ENCODE measurements at places on chromosomes 3 and 15. TPM values are rescaled to one million over a fixed set of nuclear protein-coding genes. Genes with fewer than 3 reads are reported as not detected.

DNA sequence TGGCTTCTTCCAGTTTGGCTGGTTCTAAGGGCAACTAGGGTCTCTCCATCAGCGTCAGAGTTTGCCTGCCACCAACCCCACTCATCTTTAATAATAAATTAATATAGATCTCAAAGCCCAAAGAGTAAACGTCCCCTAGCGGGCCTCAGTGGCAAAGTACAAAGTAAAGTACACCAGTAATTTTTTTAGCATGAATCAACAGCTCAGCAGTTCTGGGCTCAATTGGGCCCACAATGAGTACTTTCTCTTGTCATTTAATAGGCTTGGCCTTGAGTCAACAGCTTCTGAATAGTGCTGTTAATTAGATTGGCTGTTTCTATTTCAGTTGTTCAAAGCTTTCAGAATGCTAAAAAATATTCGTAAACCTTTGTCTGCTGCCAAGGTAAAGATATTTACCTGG is 89.0 kb upstream of the PFN2 start:
- H3K4me1 ChIP-seq: peaks cover 19% of the 10 kb centered on the region
- H3K27ac ChIP-seq: no peak overlapping the region
- H3K4me3 ChIP-seq: no peak overlapping the region
- no peak for DNase-seq
- H3K27me3 ChIP-seq: no peaks in the 10 kb centered on the region

DNA sequence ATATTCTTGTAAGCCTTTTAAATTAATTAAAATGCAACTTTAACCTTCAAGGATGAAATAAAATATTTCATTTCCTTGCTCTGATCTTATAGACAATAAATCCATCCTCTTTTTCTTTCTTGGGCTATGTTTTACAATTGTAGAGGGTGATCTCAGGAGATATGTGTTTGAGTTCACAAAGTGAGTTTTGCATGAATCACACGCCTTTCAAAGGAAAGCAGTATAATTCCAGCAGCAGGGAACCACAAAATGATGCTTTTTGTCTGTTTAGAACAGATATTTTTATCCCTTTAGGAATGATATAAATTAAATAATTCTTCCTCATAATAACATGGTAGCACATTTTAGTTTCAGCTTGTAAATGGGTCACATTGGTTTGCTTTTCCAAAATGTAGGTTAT is 191.2 kb downstream of the SEMA6D start:
- no peaks in the 10 kb centered on the region for H3K4me1 ChIP-seq
- H3K4me3 ChIP-seq: no peak overlapping the region
- H3K36me3 ChIP-seq: no peaks in the 10 kb centered on the region

GRCh38 chr15:69976366-69976994 is 121.2 kb downstream of the TLE3 start:
- H3K36me3 ChIP-seq: no peaks in the 10 kb centered on the region
- H3K27ac ChIP-seq: no peak overlapping the region
- H3K27me3 ChIP-seq: peaks cover 19% of the 10 kb centered on the region
- no peaks in the 10 kb centered on the region for H3K4me1 ChIP-seq
- peak; percentile 31 for DNase-seq
- no peak overlapping the region for H3K4me3 ChIP-seq

DNA sequence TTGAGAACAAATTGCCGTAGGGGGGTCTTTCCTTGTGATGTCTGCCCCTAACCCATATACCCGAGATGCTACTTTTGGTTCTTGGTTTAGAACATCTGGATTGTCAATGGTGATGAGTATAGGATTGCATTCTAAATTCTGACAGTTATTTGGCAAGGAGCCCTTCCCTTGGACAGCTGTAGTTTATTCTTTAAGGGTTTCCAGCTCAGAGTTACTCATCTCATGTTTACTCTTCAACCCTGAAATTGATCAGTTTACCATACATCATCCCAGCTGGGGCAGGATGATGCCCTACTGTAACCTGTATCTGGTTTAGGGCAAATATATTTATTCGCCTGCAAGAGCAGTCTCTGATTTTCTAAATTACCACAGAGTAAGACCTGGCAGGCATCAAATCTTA is 85.7 kb upstream of the XCR1 start:
- no peaks in the 10 kb centered on the region for H3K27me3 ChIP-seq
- no peaks in the 10 kb centered on the region for H3K36me3 ChIP-seq
- no peak overlapping the region for H3K27ac ChIP-seq
- no peak for DNase-seq
- no peak overlapping the region for H3K4me3 ChIP-seq

- H3K36me3 ChIP-seq: no peaks in the 10 kb centered on the region
- no peaks in the 10 kb centered on the region for H3K27me3 ChIP-seq
- peak overlapping the region; percentile 56 for H3K27ac ChIP-seq
- no peak for DNase-seq
Measured at GRCh38 chr15:60713119-60714084, 234.5 kb upstream of the ICE2 start.

DNA sequence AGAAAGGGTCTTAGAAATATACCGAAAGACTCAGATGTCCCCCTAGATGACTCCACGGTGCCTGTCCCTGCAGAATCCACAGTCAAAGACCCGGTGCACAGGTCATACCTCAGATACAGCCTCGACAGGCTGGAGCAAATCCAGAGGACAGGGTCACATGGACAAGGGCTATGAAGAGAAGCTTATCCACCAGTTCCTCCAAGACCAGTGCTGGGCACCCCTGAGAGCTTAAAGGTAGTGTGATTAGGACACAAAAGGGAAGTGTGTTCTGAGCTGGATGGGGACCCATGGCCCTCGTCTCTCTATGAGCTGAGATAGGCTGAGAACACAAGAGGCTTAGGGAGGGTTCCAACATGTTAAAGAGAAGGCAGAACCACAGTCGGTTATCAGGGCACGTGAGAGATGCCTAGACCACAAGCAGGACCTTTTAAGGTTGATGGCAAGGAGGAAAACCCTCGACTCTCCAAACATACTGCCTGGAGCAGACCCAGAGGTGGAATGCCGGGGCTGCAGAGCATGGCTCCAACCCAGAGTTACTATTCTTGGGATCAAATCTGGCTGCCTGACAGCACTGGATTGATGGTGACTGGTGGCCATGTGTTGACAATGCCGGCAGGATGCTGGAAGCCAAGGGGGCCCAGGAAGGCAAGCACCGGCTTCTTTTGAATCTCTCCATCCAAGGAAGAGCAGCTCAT is 46.9 kb downstream of the ADCY5 start:
- H3K36me3 ChIP-seq: no peaks in the 10 kb centered on the region
- DNase-seq: peak; percentile 88
- H3K27ac ChIP-seq: peak overlapping the region; percentile 91
- H3K4me1 ChIP-seq: peaks cover 30% of the 10 kb centered on the region
- no peaks in the 10 kb centered on the region for H3K27me3 ChIP-seq
- no peak overlapping the region for H3K4me3 ChIP-seq

DNA sequence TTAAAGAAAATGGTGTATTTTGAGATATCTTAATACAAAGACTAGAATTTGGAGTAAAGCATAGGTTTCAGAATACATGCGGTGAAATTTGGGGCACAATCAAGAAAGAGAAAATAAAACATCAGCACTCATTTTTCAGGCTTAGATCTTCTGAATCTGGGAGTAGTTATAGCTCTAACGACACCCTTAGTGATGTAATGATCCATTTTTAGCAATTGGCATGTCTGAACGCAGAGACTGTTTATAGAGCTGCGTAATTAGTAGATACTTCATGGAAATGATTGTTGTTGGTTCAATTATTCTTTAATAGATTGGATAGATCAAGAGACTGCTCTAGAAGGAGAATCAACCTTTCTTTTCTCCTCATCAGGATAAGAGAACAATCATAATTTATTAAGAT is 47.5 kb upstream of the SNRK start:
- no peak for DNase-seq
- no peak overlapping the region for H3K4me3 ChIP-seq
- H3K4me1 ChIP-seq: peaks cover 3% of the 10 kb centered on the region

GRCh38 chr15:48475600-48476395 is 144.6 kb downstream of the DUT start:
- peaks cover 8% of the 10 kb centered on the region for H3K4me1 ChIP-seq
- no peak overlapping the region for H3K27ac ChIP-seq
- no peak for DNase-seq
- no peak overlapping the region for H3K4me3 ChIP-seq

DNA sequence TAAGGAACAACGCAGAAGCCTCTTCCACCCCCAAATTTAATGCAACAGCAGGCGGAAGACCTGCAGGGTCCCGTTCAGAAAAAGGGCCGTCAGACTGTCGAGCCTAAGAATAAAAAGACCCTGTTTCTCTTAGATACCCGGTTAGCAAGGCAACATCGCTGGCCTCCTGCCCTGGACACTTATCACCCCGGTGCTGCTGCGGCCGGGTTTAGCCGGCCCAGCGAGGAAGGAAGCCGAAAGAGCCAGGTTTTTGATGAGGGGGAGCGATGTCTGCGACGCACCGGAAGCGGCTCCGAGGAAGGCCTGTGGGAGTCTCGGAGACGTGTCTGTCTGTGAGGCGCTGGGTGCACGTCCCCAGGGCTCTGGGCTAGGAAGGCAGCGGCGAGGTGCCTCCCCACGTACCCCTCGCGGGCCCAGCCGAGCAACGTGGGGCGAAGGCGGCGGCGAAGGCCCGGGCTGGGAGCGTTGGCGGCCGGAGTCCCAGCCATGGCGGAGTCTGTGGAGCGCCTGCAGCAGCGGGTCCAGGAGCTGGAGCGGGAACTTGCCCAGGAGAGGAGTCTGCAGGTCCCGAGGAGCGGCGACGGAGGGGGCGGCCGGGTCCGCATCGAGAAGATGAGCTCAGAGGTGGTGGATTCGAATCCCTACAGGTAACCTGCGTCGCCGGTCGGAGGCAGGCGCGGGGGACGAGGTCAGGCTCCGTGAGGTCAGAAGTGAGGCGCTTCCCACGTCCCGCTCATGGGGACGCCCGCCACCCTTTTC is at the start of gene UBA5:
TSS of gene UBA5 (plus strand) at position 278 of the 759 bp plus-strand sequence. CDS start at position 487, 209 bp downstream.
- no peaks in the 10 kb centered on the region for H3K36me3 ChIP-seq
- peaks cover 66% of the 10 kb centered on the region for H3K4me1 ChIP-seq
- no peaks in the 10 kb centered on the region for H3K27me3 ChIP-seq
- peak within 1 kb of the TSS; percentile 54 for H3K4me3 ChIP-seq
- peak within 1 kb of the TSS; percentile 93 for H3K27ac ChIP-seq
- peak; percentile 75 for DNase-seq

DNA sequence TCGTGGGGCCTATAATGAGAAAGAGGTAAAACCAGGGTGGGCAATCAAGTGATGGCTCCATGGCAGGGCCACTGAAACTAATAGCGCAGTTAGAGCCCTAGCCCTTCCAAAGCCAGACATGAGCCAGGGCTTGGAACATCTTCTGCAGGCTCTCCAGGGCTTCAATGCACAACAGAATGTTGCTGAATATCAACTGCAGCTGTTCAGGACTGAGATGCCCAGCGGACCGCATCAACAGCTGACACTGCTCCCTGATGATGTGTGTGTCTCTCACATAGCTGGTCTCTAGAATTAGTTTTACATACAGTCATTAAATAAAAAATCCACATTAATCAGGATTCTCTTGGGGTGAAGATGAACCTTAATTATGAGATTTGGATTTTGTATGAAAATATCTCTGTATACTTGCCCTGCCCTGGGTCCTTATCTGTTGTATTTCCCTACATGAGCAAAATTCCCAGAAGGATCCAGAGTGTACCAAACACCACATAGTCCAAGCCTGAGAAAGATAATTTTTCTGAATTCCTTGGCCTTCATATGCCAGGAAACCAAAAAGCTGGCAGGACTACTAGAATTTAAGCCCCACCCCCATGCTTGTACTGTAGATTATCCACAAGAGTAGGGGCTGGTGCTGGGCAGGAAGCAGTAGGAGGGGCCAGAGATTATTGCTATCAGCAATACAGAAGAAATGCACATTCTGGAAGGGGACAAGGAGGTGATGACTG is 7.7 kb upstream of the GOLGB1 start:
- H3K4me3 ChIP-seq: no peak overlapping the region
- H3K4me1 ChIP-seq: no peaks in the 10 kb centered on the region
- no peak for DNase-seq
- no peaks in the 10 kb centered on the region for H3K27me3 ChIP-seq

DNA sequence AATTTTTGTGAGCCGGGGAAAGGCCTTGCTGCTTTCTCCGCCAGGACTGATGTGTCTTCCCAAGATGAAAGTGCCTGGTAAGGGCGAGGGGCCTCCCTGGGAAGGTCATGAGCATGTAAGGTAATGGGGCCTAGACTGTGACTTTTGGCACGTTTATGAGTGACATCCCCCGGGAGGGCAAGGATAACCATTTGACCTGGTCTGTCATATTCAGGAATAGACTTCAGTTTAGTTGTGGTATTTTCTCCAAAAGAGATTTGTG is 631 bp upstream of the CNBP start:
- peak overlapping the region; percentile 66 for H3K4me3 ChIP-seq
- no peaks in the 10 kb centered on the region for H3K27me3 ChIP-seq
- H3K36me3 ChIP-seq: peaks cover 6% of the 10 kb centered on the region
- H3K4me1 ChIP-seq: peaks cover 43% of the 10 kb centered on the region

GRCh38 chr15:67834581-67835296 is 5.1 kb downstream of the RNU6-1 start:
- DNase-seq: no peak
- peaks cover 56% of the 10 kb centered on the region for H3K4me1 ChIP-seq
- H3K27me3 ChIP-seq: peaks cover 65% of the 10 kb centered on the region
- H3K4me3 ChIP-seq: peak overlapping the region; percentile 3
- no peak overlapping the region for H3K27ac ChIP-seq

DNA sequence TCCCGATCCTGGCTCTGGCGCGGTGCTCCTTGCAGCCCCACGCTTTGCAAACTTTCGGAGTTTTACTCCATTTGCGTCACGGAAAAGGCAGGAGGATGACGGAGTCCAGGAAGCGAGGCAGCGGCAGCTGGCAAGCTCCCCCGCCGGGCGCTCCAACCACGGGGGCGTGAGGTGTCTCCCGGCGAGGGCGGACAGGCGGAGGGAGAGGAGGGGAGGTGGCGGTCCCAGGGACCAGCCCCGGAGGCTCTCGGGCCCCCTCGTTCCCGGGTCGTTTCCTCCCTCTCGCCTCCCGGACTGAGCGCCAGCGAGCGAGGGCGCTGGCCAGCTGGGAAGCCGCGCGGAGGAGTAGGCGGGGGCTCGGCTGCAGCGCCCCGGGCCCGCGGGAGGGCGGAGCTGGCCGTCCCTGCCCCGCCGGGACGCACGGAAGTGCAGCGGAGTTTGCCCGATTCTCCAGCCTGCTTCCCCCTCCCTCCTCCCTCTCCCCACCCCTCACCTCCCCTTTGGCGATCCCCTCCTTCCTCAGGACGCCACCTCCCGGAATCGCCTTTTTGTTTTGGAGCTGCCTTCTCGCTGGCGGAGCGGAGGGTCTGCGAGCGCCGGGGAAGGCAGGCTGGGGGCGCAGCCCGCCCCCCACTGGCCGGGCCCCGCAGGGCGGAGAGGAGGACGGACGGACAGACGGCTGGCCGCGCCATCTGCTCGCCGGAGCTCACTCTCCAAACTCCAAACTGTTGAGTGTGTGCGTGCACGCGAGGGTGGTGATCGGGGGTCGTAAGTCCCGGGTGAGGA is at the start of gene SNX33:
TSS of gene SNX33 (plus strand) at position 543 of the 786 bp plus-strand sequence. CDS start 1,191 bp downstream, outside the sequence.
- peaks cover 37% of the 10 kb centered on the region for H3K4me1 ChIP-seq
- H3K27me3 ChIP-seq: no peaks in the 10 kb centered on the region
- peak; percentile 90 for DNase-seq
- H3K36me3 ChIP-seq: no peaks in the 10 kb centered on the region
- H3K4me3 ChIP-seq: peak within 1 kb of the TSS; percentile 88
- H3K27ac ChIP-seq: peak within 1 kb of the TSS; percentile 97

GRCh38 chr15:70486451-70487386 is 276.6 kb downstream of the UACA start:
- H3K27me3 ChIP-seq: peaks cover 6% of the 10 kb centered on the region
- H3K4me3 ChIP-seq: no peak overlapping the region
- no peaks in the 10 kb centered on the region for H3K36me3 ChIP-seq
- H3K4me1 ChIP-seq: no peaks in the 10 kb centered on the region

DLL4 gene
- total RNA-seq: 20.8 TPM

SCG5 gene
- 5.3 TPM for total RNA-seq

GASK1A gene
- 1.3 TPM for total RNA-seq

MST1R gene
- 1.8 TPM for total RNA-seq

CASR gene
- not detected for total RNA-seq

Measured in heart left ventricle (tissue), 16 donors.